ENCODE measurements at places on chromosomes 2 and 18.

- no peak for DNase-seq
Observed at GRCh38 chr2:42800981-42801380, 8.6 kb upstream of the HAAO start.

GRCh38 chr2:64716569-64716968 lies 62.9 kb upstream of the SERTAD2 start:
- DNase-seq: no peak

DNA sequence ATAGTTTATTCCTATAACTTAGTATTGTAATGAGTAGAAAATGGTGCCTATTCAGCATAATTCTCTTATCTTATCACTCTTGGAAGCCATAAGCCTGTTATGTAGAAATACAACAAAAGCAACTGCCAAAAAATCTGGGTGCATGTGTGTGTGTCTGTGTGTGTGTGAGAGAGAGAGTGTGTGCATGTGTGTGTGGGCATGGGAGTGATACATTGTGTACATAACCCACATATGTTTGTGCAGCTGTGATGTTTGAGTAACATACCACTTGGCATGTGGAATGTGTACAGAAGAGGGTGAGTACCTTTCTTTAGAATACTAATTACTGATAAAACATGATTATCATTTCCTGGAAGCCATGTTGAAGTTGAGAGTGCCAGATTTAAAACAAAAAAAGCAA lies 642.3 kb upstream of the SYT4 start:
- DNase-seq: no peak

DNA sequence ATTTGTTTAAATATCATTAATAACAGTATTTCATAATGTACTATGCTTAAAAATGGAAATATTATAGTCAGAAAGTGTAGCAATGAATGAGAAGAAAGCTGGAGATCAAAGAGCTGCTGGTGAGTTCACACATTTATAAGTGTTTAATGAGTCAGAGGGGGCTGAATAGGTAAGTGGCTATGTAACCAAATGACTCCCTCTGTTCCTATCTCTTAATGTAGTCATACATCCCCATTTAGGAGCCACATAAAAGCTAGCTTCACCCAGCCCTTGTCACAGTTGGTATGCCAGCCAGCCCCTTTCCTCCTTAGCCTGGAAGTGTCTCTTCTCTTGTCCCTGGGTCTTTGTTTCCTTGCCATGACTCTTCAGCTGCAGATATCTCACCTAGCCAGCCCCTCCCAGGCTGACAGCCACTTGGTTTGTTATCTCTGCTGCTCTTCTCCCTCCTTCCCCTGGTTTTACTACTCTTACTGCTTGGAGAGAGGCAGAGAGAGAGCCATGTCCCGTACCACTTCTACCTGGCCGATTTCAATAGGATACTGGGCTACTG lies 438.6 kb upstream of the HNMT start:
- DNase-seq: no peak

DNA sequence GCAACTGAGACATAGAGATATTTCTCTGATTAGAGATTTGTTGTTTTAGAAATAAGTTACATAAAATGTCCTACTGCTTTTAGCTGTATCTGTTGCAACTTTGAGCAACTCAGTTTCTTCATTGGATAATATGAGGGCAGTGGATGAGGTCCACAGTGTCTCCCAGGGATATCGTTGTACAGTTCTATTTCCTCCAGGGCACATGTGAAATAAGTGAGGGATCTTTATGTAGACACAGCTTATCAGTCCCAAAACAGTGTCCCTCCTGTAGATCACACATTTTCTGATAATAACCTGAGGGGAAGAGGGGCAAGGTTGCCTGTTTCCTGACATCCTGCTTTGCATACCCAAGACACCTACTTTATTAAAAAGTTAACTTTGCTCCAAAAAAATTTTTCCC lies 1231.2 kb upstream of the ZEB2 start:
- no peak for DNase-seq

DNA sequence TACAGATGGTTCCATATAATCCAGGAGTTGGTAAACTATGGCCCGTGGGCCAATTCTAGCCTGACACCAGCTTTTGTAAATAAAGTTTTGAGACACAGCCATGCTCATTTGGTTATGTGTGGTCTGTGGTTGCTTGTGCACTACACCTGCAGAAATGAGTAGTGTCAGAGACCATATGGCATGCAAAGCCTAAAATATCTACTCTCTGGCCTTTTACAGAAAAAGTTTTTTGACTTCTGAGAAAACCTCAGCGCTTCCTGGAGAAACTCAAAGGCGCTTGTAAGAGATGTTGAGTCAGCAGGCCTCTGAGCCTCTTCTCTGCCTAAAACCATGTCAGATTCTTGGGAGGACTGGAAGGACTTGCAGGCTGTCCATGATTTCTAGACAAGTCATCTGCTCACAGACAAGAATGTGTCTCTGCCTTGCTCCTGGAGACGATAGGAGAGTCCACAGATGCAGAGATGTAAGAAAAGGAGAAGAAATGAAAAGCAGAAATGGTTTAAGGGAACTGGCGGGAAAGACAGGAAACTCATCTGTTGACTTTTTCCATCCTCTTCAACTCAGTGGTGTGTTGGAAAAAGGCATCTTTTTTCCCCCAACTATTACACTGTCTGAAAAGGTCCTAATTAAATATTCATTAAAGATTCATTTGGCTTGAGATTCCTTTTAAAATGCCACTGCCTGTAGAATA lies 5.2 kb downstream of the TTC39C start:
- DNase-seq: no peak

DNA sequence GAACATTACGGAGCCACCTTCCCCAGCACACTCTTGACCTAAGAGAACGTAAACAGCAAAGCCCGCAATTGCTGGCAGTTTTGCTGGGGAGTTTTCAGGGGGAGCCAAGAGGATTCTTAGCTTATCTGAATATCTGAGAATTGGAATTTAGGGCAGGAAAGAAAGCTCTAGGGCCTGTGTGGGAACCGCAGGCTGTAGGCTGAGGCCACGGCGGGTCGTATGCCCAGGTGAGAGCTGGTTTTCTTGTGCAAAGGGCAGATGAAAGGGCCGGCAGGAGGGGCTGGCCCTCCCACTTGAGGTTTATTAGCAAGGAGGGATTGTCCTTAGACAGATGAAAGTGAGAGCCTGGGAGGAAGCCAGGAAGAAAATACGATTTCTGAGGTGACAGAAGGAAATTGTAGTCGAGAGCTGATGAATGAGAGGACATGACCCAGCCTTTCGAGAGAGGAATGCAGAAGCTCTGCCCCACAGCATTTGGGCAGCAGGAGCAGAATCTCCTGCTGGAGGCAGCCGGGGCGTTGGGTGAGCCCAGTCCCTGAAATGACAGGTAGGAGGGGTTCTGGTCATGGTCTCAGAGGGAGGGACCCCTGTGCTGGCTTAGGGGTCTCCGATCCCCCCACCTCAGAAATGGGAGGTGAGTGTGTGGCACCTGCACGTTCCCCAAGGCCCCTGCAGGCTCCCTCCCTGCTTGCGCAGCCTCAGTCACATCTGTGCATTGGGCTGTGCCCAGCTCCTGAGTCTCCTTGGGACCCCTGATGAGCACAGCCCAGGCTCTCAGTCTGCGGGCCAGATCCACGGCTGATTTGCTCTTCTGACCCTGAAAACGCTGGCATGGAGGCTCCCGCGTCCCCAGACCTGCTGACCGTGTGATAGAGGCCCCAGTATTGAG lies 61.1 kb downstream of the CABLES1 start:
- DNase-seq: peak; percentile 64

- no peak for DNase-seq
Observed at GRCh38 chr2:57696016-57696415, 350.6 kb upstream of the VRK2 start.

GRCh38 chr18:55402731-55403405 lies 185.1 kb downstream of the TCF4 start:
- no peak for DNase-seq

GRCh38 chr2:3433339-3433699 lies 53.8 kb downstream of the TRAPPC12 start:
- no peak for DNase-seq

- DNase-seq: no peak
Observed at GRCh38 chr2:62296832-62297623, 101.1 kb downstream of the B3GNT2 start.

GRCh38 chr2:110991911-110992310 lies 128.8 kb upstream of the BCL2L11 start:
- no peak for DNase-seq

- DNase-seq: no peak
Observed at GRCh38 chr2:34602262-34602661, 1003.2 kb upstream of the FAM98A start.

DNA sequence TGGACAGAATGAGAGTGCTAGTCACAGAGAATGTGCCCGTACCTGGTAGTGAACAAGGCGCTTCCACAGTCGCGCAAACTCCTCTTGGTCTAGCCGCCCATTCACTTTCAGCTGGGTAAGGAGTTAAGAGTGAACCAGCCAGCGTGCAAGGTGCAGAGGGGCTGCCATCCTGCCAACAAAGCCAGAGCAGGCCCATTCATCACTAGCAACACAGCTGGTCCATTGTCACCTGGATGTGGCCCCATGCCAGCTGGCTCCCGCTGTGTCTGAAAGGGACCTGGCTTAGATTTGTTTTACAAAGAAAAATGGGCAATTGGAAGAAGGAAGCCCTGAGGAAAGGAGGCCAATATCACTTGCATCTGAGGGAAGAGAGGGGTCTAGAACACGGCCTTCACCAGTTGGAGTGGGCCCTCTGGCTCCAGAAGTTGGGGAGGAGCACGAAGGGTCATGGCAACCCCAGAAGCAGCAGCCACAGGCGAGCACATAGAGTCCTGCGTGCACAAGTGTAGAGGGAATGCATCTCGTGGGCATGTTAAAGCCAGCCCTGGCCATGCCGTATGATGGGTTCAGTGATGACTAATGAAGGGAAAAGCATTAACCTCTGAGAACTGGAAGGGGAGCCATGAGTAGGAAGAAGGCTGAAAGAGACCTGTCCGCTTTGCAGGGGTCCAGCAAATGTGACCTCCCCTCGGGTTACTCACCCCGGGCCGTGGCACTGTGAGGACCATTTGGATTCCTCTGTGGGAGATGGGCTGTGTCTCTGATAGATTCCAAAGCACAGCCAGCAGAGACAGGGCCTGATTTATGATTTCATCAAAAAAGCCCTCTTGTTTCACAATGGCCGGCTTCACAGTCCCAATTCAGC lies 70.6 kb downstream of the CAPN13 start:
- no peak for DNase-seq

DNA sequence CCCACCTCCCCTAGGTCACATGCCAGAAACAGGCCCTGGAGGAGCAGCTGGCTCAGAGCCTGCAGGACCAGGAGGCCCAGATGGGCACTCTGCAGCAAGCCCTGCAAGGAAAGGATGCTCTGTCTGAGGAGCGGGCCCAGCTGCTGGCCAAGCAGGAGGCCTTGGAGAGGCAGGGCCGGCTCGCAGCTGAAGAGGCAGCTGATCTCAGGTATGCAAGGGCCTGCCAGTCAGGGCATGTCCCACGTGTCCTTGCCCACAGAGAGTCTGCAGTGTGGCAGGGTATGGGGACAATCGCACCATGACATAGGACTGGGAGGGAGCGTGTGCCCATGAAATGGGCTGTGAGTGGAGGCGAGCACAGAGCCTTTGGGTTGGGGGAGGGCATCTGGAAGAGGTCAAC lies 39.9 kb downstream of the CROCC2 start:
- no peak for DNase-seq

DNA sequence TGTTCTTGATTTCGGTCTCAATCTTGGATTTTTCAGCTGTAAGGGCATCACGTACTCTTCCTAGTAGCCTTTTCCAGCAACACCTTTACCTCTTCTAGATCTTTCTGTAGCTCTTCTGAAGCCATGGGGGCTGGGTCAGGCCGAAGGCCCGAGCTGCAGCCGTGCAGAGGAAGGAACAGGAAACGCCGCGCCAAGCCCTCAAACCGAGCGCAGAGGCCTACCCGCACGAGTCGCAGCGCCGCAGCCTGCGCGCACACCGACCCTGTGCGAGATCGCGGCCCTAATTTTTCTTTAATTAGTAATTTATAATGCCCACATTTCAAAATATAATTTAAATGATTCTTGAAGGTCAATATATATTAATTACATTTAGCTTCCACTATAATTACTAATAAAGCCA lies 483.8 kb downstream of the NUP35 start:
- no peak for DNase-seq

- no peak for DNase-seq
Observed at GRCh38 chr2:74137651-74138599, 9.8 kb downstream of the BOLA3 start.

DNA sequence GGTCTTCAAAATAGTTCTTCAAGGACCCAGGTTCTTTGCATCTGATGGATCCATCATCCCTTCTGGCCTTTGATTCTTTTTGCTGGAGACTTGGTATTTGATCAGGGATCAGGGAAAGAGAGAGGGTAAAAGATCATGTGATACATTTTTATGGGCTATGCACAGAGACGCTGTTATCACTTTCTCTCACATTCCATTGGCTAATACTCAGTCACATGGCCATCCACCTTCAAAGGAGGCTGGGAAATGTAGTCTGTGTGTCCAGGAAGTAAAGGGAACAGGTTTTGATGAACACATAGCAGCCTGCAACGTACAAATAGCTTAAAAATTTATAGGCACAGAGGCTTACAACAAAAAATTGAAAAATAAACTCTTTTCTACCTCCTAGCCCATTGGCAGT lies 629.6 kb upstream of the FANCL start:
- peak; percentile 7 for DNase-seq

DNA sequence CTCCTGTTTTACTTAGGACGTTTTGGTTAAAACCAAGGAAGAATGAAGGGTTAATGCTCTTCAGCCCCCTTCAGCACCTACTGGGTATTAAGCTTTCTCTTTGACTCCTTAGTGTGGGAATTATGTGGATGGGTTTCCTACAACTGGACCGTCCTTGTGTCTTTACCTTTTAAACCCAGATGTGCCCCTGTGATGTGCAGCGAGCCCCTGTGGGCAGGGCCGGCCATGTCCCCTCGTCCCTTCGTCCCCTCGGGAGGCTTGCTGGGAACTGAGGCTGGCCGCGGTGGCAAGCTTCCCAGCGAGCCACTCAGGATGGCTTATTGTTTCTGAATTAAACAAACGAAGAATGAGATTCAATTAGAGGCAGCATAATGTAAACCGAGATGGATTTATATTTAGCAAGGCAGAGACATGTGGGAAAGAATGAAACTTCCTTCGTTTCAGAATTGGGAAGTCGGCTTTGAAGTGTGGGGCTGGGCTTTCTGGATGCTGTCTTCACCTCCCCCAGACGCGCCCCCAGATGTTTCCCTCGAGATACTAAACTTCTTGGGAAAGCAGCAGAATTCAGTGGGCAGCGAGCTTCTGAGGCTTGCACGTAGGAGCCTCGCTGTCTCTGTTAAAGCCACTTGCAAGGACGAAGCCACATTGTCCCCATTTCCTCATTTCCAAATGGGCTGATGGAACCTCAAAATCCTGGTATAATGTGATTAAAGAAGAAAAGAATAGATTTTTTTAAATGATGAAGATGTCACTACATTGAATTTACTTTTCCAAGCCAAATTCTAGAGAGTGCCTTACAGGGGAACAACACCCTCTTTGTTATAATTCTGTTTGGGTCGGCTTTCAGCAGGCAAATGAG lies 146.0 kb downstream of the VAPA start:
- DNase-seq: no peak

- no peak for DNase-seq
Observed at GRCh38 chr18:55024564-55024963, 65.3 kb upstream of the CCDC68 start.

DNA sequence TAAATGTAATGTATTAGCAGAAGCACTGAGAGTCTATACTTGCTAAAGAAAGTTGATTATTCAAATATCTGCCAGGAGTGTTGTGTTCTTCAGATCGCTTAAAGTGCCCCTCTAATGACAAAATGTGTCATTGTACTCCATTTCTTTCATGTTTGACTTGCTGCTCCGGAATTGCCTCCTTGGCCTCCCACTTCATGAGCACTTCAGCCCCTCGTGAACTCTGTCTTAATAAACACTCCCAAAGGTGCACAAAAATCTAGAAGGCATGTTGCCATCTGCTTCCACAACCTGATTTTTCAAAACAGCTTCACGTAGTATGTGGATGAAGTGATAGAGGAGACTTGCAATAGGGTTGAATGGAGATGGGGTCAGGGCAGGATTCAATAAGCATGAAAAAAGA lies 396.1 kb downstream of the TDRD15 start:
- DNase-seq: no peak
